ENCODE measurements at places on chromosomes 5 and 9. TPM values are rescaled to one million over a fixed set of nuclear protein-coding genes. Genes with fewer than 3 reads are reported as not detected.

EQTN gene
- not detected for total RNA-seq

COL15A1 gene
- total RNA-seq: 2.9 TPM

ADGRV1 gene
- 0.47 TPM for total RNA-seq

BTNL8 gene
- total RNA-seq: not detected

SLC25A2 gene
- total RNA-seq: 0.05 TPM

HTR4 gene
- not detected for total RNA-seq

SLIT3 gene
- total RNA-seq: 0.17 TPM

SPACA9 gene
- 0.91 TPM for total RNA-seq

SLC6A3 gene
- total RNA-seq: not detected

OGN gene
- total RNA-seq: not detected

GFPT2 gene
- 1.9 TPM for total RNA-seq

MRPL36 gene
- 57.9 TPM for total RNA-seq
